ENCODE measurements at places on chromosomes 4 and X. TPM values are rescaled to one million over a fixed set of nuclear protein-coding genes. Genes with fewer than 3 reads are reported as not detected.

The ZCCHC12 gene
- total RNA-seq: not detected

The HMGN5 gene
- 1.6 TPM for total RNA-seq

DNA sequence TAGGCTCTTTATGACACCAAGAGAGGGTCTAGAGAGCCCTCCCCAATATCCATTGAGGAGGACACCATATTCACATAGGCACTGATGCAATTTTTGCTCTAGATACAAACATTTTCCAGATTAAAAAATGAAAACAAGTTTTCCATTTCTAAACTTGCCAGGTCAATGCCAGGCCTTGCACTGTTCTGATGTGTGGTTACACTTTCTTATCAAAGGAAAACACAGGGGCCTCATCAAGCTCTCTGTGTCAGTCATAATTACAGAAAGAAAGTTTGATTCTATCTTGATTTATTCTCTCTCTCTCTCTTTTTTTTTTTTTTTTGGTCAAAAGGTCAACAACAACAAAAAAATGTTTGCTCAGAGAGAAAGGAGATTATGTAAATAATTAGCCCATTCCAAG, 80.2 kb upstream of the ACSL4 start:
- H3K4me3 ChIP-seq: no peak overlapping the region
- H3K36me3 ChIP-seq: no peaks in the 10 kb centered on the region
- no peak overlapping the region for H3K27ac ChIP-seq
- H3K4me1 ChIP-seq: no peaks in the 10 kb centered on the region

- no peak for DNase-seq
- peak overlapping the region; percentile 47 for H3K27ac ChIP-seq
- H3K4me1 ChIP-seq: peaks cover 32% of the 10 kb centered on the region
- peaks cover 26% of the 10 kb centered on the region for H3K36me3 ChIP-seq
Observed at GRCh38 chr4:113692809-113693411, 68.6 kb downstream of the CAMK2D start.

GRCh38 chrX:21373637-21374162, 518 bp upstream of the CNKSR2 start:
- peak overlapping the region; percentile 76 for H3K27ac ChIP-seq
- H3K4me1 ChIP-seq: peaks cover 10% of the 10 kb centered on the region

Measured in activated naive CD8-positive, alpha-beta T cell treated with anti-CD3 and anti-CD28 coated beads, Interleukin-2, amount 10 ng/mL, durations not matched to agents 7 days and 5 days (primary cell).